Kasumi-1 (cell line): ENCODE measurements at places on chromosomes 2 and 18.
A peak's percentile ranks its signal among the peaks of the same experiment; 100 is the strongest.

GRCh38 chr18:12391487-12392165 is 14.6 kb upstream of the AFG3L2 start:
- DNase-seq: peak; percentile 81

- DNase-seq: no peak
Measured at GRCh38 chr2:165369898-165370296, 99.6 kb upstream of the CSRNP3 start.

DNA sequence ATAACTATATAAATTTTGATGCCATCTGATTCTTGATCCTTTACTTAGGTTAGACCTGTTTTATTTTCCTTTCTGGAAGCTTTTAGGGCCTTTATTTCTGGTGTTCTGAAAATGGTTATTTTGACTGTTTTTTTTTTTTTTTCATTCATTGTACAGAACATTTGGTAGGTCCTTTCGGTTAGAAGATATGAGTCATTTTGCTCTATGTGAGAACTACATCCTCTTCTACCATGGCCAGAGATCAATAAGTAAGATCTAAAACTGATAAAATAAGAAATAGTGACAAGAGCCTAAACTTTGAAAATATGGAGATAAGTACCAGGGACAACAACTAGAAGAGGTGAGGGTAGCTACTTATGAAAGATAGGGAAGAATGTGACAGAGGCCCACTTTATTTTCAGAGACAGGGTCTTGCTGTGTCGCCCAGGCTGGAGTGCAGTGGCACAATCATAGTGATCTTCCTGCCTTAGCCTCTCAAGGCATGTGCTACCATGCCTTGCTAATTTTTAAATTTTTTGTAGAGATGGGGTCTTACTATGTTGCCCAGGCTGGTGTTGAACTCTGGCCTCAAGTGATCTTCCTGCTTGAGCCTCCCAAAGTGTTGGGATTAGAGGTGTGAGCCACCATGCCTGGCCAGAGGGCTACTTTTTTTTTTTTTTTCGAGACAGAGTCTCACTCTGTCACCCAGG is 66.5 kb downstream of the EIF2AK3 start:
- DNase-seq: no peak

- DNase-seq: no peak
Measured at GRCh38 chr2:115163572-115163971, 721.1 kb downstream of the DPP10 start.

GRCh38 chr2:26651470-26651771 is 10.3 kb upstream of the CIB4 start:
- DNase-seq: no peak

DNA sequence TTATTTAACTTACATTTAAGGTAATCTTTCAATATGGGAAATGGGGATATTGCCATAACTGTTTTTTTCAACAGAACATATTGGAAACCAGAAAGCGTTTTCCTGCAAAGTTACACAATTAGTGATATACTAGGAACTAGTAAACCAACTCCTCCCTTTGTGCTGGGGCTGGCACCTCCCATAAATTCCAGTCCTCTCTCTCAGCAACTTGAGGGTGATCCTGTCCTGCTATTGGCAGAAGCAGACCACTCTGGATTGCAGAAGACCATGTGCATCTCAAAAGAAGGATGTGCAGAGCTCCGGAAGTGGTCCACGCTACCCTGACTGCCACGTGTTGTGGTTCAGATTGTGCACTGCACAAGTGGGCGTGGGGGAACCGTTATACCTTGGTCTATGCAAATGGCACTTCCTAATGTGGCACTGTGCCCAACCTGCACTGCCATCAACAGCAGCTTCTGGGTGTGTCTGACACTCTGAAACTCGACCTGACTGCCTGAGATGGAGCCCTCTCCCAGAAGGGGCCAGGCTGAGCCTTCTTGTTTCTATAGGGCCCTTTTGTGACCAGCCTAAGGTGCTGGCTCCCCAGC is 219.2 kb downstream of the ZNF516 start:
- no peak for DNase-seq

- DNase-seq: no peak
Measured at GRCh38 chr18:5467671-5468070, 76.1 kb downstream of the EPB41L3 start.

GRCh38 chr2:145584353-145584752 is 1064.4 kb upstream of the ZEB2 start:
- DNase-seq: peak; percentile 50

DNA sequence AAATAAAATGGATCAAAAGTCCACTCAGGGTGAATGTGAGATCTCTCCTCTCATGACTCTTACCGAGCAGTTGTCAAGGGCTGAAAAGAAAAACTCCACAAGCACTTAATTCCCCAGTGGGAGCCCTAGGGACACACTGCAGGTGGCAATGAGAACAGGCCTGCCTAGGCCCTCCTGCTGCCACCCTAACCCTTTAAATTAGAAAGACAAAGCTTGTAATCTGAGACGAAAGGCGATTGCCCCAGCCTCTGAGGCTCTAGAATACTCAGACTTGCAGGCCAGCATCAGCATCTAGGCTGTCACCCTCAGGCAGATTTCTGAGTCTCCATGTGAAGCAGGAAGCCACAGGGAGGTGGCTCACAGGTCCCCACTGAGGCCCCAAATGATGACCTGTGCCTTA is 457.0 kb upstream of the MYT1L start:
- no peak for DNase-seq

DNA sequence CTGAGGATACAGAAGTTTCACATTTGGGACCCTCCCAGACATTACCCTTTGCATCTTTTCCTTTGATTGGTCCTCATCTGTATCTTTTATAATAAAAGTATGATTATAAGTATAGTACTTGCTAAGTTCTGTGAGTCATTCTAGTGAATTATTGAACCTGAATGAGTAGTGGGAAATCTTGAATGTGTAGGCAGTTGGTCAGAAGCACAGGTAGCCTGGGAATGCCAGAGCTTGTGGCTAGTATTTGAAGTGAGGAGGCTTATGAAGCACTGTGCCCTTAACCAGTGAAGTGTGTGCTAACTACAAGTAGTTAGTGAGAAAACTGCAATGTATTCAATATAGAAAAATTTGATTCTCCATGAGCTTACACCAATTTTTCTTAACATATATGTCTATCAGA is 257.6 kb downstream of the GRB14 start:
- DNase-seq: no peak

DNA sequence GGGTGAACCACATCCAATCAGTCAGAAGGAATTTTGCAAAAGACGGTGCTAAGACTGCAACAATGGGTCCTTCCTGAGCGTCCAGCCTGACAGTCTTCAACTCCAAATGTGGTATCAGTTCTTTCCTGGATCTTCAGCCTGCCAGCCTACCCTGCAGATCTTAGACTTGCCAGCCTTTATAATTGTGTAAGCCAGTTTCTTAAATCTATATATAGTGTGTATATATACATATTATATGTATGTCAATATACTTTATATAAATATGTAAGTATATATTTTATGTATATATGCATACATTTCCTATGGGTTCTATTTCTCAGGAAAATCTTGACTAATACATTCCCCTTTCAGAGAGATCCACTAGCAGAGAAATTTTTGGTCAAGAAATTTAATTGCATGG is 245.5 kb downstream of the FHOD3 start:
- no peak for DNase-seq

DNA sequence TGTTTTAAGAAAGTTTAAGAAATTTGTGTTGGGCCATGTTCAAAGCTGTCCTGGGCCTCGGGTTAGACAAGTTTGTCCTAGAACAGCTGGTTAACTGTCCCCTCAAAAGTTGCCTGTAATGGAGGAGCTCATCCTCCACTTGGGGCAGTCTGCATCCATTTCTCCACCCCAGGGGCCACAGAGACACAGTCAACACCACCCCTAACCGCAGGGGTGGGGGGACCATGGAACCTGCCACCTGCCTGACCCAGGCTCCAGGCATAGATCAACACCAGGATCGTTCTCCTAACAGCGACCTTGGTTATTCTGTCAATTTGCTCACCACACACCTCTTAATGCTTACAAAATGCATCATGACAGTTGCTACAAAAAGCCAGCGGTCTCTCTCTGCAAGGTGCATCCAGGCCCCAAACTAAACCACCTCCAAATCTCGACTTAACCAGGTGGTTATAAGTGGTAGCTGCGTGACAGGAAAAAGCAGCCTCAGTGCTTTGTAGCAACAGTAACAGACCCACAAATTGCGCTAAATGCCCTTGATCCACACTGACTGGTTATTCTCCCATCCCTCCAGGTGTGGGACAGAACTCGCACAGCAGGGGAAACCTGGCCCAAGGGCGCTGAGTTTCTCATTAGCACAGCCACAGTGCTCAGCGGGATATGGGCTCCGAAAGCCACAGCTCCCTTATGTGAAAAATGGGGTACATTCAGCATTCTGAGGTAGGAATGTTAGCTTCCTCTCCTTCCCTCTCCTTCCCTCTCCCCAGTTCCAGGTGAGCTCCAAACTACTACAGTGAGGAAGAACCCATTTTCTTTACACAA is 48.0 kb downstream of the HDLBP start:
- no peak for DNase-seq

DNA sequence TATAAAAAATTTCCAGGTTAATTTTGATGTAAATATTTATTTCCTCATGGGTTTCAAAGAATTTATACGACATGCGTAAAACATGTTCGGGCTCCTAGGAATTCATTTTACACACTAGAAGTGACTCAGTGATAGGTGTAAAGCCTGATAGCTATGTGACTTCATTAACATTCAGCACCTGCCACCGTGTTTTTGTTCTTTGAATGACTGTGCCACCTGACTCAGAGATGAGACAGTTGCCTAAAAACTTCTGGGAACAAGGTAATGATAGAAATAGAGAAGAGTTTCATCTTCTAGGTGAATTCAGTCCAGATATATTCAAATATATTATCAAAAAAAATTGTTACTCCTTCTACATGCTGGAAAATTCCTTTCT is 10.0 kb downstream of the IL1R2 start:
- DNase-seq: no peak

GRCh38 chr2:165833156-165833555 is 39.1 kb upstream of the GALNT3 start:
- no peak for DNase-seq

- no peak for DNase-seq
Measured at GRCh38 chr2:170024721-170025120, 153.2 kb upstream of the MYO3B start.

- DNase-seq: no peak
Measured at GRCh38 chr2:160700021-160700814, 206.6 kb upstream of the RBMS1 start.

DNA sequence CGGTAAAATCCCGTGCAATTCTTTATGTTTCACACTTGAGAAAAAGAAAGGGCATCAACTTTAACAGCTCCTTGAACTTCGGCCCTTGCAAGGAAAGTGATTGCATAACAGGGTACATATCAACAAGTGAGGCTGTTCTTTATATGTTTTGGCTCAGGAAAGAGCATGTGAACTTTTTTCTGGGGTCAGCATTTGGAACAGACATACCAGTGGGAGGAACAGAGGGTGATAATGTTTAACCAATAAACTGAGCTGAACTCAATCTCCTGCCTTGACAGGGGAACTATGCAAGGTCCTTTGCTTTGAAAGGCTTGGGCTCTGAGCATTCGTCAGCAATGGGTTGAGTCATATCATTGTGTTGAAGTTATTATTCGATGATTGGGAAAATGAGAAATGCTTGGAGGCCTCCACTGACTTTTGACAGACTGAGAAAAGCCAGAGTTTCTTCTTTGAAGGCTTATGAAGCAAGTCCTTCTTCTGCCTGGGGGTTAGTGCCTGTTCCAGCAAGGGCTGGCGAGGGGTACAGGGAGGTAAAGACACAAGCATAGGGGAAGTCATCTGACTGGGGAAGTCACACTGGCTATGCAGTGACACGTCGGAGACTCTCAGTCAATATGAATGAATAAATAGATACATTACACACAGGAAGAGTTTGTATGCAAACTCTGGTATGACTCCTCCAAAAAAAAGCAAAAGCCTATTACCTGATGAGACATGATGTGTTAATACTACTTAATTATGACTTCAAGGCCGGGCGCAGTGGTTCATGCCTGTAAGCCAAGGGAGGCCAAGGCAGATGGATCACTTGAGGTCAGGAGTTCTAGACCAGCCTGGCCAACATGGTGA is 57.2 kb downstream of the CYB5A start:
- no peak for DNase-seq

GRCh38 chr2:64426183-64426952 is 27.6 kb upstream of the LGALSL start:
- DNase-seq: no peak

DNA sequence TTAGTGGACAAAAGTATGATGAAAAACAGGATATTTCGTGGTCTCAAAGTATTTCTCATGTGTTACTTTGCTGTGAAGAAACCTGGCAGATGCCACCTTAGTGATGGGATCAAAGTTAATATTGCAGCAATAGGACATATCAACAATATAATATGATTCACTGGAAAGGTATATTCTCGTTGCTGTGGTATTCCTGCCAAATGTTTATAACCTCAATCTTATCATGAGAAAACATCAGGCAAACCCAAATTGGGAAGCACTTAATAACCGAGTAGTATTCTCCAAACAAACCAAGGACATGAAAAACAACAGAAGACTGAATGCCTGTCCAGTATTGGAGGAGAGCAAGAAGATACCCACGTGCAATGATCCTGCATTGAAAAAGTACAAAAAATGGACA is 302.6 kb upstream of the MC4R start:
- no peak for DNase-seq

DNA sequence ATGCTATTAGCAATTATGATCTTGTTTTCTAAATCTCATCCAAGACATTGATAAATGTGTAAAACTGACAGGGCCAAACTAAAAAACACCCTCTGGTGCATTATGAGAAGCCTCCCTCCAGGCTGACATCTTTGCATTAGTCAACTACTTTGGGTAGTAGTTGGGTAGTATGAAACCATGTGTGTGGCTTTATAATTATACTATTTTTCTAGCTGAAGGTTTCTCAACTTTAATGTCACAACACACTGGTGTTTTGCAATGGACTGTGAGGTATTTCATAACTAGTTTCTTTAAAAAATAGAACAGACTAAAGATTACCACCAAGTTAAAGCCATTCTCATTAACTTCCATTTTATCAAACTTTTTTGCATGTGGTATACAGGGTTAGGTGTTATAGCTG is 73.1 kb upstream of the RBMS1 start:
- DNase-seq: peak; percentile 29

DNA sequence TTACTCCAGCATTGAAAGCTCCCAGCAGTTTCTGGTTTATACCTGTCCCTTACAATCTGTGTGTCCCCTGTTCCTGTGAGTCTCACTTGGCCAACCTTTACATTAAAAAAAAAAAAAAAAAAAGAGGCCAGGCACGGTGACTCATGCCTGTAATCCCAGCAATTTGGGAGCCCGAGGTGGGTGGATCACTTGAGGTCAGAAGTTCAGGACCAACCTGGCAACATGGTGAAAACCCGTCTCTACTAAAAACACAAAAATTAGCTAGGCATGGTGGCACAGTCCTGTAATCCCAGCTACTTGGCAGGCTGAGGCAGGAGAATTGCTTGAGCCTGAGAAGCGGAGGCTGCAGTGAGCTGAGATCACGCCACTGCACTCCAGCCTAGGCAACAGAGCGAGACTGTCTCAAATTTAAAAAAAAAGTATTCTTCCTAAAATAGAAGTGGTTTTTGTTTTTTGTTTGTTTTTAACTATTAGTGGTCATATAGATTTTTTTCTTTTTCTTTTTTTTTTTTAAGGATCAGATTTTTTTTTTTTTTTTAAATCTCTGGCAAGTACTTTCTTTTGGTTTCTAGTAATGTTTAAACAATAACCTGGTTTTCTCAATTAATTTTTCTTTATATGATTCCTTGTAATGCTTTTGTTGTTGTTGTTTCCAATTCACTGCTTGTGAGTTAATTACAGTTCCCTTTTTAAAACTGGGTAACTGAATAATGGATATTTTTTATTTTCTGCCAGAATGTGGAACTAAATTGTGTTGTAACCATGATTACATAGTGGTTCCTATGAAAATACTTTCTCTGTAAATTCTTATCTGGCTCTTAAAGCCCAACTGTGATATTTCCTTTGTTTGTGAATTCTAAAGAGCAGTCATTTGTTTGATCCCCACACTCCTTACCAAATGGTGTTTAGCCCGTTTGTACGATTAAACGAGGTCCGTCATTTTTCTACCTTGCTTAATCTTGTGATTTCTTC is 116.8 kb downstream of the CTAGE1 start:
- peak; percentile 12 for DNase-seq
